ENCODE measurements at places on chromosomes 11 and 22.

GRCh38 chr11:12678092-12678491 is 3.9 kb downstream of the TEAD1 start:
- DNase-seq = no peak

DNA sequence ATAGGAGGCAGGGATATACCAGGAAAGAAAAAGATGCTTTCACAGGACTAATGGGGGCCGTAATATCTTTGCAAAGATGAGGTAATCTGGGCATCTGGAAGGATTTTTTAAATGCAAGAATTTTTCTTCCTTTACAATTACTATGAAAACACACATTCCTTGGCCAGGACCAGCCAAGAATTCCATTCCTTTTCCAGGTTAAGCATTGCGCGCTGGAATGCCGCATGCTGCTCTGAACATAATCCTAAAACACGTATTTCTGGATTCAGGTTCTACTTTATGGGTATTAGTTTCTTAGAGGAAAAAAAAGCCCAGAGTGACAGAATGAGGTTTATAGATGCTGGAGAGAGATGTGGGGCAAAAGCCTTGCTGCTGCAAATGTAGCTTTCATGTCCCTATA is 99.4 kb upstream of the SORL1-AS1 start:
- no peak for DNase-seq

DNA sequence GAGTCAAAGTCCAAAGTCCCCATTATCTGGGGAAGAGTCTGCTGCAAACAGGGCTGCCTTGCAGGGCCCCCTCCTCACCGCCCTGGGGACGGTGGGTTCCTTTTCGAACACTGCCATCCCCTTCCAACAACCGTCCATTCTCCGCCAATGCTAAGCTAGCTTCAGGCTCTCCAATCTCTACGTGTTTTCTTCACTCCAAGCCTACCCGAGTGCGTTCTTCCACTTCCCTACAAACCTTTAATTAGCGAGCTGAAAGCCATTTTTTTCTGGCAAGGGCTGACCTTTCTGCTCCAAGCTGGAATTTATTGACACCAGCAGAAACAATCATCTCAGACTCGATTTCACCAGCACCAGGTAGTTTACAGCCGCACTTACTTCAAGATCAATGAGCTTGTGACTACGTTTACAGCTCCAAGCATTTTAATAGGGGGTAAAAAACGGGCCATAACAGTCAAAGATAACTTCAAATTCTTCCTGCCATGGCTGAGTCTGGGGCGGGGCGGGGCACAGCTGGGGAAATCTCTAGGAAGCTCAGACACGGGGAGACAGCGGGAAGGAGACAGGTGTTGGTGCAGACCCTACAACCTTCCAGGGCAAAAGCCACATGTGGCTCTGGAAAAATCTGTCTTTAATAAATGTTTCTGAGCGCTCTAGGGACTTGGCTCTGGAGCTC is 82.2 kb downstream of the PHF21B start:
- no peak for DNase-seq

DNA sequence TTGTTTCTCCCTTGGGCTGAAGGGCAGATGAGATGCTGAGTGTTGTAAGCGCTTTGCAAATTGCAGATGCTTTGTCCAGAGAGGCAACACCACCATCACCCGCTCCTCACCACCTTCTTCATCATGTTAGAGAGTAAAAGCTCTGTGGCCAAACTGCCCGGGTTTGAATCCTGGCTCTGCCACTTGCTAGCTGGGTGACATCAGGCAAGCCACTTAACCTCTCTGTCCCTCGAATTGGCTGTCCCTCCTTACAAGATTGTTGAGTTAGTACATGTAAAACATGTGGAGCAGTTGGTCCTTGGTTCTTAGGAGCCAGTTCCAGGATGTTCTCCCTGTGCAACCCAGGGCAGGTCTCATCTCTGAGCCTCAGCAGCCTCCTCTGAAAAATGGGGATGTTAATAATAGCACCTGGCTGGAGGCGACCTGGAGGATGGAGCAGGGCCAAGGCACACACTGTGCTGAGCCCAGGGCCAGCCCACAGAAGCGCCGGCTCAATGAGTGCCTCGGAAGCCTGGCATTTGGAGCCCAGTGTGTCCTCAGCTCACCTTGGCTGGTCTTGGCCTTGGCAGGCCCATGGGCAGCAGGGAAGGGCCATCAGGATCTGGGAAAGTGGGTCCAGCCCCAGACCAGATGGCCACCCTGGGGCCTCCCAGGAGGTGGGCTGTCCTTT is 10.5 kb downstream of the C11orf86 start:
- DNase-seq = no peak

GRCh38 chr11:121082670-121083069 is 18.4 kb upstream of the TECTA start:
- no peak for DNase-seq

GRCh38 chr11:127864861-127865260 is 722.5 kb downstream of the ETS1 start:
- no peak for DNase-seq

- no peak for DNase-seq
Observed at GRCh38 chr11:6799402-6799801, at the start of gene OR6A2. Gene OR6A2 (minus strand): TSS chr11:6799689. CDS start chr11:6795708, 3,981 bp downstream.

DNA sequence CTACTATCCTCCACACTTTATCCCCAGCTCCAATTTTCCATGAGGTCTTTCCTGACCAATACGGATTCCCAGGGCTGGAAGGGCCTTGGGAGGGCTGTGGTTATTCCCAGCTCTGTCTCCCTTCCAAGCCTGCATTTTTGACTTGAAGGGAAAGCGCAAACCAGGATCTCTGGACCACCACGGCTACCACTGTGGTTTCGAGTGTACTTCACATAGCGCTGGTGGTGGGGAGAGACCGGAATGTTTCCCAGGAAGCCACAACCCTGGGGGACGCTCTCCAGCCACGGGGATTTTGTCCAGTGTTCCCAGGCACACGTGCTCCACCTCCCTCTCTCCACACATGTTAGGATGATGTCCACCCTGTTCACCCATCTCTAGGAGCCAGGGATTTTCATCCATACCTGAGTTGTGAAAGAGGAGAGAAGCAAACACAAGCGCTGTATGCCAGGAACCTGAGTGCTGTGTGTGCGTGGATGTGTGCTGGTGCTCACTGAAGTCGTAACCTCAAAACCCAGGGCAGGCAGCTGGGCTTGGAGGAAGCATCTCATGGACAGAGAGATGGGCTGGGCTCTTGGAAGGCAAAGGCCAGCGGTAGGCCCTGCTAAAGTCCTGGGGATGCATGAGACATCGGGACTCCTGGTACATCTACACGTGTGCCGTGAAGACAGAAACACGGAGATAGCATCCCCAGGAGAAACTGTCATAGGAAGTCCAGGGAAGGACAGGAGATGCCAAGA is 1.3 kb upstream of the NPTXR start:
- no peak for DNase-seq

DNA sequence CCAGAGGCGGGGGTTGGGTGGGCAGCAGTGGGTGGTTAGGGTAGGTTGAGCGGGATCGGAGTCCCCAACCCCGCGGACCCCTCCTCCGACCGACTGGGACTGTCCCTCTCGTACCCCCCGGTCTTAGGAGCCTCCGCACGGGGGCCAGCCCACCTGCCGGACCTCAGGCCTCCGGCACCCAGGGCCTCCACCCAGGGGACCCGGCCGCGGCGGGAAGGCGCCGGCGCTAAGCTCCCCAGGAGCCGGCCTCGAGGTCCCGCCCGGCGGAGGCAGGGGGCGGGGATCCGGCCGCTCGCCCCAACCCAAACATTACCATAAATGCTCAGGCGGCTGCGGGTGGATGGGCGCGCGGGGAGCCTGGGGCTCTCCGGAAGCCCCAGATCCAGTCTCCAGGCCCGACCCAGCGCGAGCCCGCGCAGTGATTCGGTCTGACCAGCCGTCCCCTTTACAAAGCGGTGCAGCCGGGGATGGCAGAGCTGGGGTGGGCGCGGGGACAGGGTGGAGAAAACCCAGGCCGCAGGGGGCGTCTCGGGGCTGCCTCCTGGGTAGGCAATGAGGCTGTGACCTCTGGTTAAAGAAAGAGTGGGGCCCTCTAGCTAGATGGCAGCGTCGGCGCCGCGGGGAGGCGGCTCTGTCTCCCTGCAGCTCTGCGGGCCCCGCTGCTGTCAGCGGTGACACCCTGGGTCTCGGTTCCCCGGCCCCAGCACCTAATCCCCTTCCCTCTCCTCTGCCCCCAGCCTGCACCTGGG is 4.0 kb upstream of the MCAM start:
- peak; percentile 53 for DNase-seq

GRCh38 chr11:23391031-23391430 is 530.8 kb upstream of the CCDC179 start:
- no peak for DNase-seq

- no peak for DNase-seq
Observed at GRCh38 chr11:76216536-76217325, 10.4 kb upstream of the WNT11 start.

- DNase-seq = no peak
Observed at GRCh38 chr11:134118006-134118405, 49.1 kb downstream of the JAM3 start.

DNA sequence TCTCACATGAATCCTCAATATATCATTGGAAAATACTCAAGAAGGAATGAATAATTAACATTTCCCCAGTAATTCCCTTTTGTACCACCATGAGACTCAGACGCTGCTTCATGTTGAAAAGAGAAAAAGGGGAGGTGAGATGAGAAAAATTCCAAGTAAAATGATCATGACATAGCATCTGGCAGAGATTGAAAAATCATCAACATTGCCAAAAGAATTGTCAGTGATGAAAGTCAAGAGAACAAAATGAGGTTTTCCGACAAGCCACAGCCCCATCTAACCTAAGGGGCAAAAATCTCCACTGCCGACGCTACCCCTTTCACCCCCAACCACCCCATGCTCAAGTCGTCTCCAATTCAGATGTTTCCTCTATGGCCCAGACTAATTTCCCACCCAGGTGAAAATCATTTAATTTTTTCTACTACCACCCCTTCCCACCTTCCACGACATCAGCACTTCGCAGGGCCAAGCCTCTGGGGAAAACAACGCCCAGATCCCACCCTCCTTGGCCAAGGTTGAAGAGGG is 1.2 kb downstream of the RAB6A start:
- no peak for DNase-seq

DNA sequence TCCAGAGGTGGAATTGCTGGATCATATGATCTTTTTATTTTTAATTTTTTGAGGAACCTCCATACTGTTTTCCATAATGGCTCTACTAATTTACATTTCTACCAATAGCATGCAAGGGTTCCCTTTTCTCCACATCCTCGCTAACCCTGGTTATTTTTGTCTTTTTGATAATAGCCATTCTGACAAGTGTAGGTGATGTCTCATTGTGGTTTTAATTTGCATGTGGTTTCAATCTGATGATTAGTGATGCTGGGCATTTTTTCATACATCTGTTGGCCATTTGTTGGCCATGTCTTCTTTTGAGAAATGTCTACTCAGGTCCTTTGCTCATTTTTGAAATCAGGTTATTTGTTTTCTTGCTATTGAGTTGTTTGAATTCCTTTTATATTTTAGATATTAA is 15.4 kb upstream of the OR4D5 start:
- DNase-seq = no peak

DNA sequence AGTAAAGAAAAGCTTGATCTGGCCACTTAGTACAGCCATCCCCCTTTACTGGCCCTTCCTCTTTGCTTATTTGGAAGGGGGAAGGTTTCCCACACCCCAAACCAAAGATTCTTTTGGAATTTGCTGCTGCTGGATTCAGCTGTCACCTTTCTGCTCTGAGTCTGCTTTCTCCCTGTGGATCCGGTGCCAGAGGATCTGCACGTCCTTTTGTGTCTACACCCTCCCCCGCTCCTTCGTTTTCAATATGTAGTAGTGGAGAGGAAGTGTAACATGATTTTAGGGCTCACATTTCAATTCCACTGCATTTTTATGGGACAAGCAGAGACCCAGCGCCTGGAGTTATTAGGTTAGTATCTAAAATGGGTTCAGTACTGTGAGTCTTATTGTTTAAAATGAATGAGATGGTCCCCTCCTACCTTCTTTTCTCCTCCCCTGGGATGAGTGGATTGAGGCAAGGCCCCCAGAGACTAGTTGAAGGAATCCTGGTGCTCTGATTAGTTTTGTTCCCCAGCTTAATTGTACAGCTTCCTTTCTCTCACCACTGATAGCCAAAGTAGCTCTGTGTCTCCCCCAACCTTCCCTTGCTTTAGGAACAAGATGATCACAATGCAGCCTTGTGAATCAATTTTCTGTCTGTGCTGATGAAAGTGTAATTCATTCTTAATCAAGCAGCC is 30.5 kb upstream of the CABP7 start:
- DNase-seq = no peak

DNA sequence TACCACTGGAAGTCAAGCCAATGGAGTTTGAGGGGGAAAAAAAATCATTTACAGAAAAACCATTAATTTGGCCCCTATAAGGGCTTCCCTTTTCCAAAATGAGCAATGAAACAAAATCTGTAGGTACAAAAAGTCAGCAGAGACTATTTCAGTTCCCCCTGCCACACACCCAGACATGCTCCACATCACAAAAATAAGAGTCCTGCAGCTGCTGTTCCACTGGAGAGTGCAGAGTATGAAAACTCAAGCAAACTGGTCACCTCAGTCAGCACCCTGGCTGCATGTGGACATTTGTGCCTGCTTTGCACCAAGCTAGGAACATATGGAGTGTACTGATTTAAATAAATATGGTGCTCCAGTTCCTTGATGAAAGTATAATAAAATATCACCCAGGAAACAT is 15.1 kb downstream of the POU2AF1 start:
- DNase-seq = no peak

DNA sequence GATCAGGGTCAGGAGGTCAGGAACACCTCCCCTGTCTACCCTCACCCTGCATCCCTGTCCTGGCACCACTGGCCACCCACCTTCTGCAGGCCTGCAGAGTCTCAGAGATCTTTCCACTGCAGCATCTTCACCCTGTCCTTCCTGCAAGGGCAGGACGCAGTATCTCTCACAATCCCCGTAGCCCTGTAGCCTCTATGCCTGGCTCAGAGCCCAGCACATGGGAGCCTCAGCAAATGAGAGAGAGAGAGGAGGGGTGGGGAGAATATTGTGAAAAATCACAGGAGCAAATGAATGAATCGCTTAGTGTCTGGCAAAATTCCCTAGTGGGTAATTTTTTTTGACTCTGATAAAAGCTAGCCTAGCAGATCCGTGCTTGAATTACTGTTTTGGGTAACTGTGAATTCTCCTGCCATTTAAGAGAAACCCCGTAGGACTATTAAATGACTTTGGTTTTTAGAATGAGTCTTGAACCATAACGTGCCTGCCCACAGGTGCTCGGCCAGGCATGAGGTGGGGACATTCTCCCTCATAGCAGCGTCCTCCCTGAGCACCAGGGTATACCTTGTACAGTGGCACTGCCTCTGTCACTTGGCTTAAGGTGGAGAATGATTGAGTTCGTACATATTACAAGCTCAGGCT is 91.5 kb downstream of the MORC2 start:
- DNase-seq = no peak

GRCh38 chr22:30919973-30920372 is 48.6 kb downstream of the MORC2 start:
- no peak for DNase-seq

GRCh38 chr11:12792590-12792989 is 118.4 kb downstream of the TEAD1 start:
- DNase-seq = no peak

Measured in activated naive CD4-positive, alpha-beta T cell treated with Interleukin-2 at 50 U/mL for 16 hours (primary cell).